Eye (tissue), 1 donor: ENCODE measurements at places on chromosomes 4 and X.
A peak's percentile ranks its signal among the peaks of the same experiment; 100 is the strongest.

GRCh38 chrX:147351644-147352043 is 537.1 kb upstream of the CXorf51A start:
- DNase-seq: no peak

DNA sequence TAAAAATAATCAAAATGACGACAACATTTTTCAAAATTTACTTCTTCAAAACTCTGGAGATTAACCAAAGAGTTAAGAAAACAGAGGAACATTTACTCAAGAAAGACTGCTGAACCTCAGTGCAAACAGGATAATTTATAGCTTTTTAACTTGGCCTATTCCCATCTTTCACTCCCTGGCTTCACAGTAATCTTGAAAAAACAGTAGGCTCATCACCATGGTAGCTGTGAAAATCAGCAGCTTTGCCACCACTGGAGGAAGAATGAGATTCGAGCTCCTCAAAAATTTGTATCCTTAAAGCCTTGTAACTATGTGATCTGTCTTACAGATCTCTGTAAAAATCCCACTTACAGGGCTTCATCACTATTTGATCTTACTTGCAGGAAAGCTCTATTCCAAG is 447.7 kb upstream of the CTSO start:
- DNase-seq: no peak

DNA sequence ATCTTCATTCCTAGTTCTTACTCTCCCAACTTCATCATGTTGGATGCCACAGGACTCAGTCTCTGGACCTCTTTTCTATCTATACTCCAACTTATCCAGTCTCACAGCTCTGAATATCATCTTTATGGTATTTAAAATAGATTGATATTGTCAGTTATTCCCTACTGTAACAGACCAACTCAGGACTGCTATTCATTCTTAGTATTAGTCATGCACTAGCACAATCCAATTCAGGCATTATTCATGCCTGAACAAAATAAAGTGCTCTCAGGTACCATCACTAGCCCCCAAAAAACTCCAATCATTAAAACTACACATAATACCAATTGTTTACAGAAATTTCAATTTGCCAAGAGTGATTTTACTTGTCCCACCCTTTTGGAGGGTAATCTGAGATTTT is 37.7 kb downstream of the FRYL start:
- DNase-seq: no peak

GRCh38 chr4:25107827-25108516 is 52.3 kb downstream of the SEPSECS start:
- DNase-seq: peak; percentile 36

GRCh38 chr4:20253735-20254409 is 2.2 kb downstream of the SLIT2 start:
- DNase-seq: peak; percentile 75

DNA sequence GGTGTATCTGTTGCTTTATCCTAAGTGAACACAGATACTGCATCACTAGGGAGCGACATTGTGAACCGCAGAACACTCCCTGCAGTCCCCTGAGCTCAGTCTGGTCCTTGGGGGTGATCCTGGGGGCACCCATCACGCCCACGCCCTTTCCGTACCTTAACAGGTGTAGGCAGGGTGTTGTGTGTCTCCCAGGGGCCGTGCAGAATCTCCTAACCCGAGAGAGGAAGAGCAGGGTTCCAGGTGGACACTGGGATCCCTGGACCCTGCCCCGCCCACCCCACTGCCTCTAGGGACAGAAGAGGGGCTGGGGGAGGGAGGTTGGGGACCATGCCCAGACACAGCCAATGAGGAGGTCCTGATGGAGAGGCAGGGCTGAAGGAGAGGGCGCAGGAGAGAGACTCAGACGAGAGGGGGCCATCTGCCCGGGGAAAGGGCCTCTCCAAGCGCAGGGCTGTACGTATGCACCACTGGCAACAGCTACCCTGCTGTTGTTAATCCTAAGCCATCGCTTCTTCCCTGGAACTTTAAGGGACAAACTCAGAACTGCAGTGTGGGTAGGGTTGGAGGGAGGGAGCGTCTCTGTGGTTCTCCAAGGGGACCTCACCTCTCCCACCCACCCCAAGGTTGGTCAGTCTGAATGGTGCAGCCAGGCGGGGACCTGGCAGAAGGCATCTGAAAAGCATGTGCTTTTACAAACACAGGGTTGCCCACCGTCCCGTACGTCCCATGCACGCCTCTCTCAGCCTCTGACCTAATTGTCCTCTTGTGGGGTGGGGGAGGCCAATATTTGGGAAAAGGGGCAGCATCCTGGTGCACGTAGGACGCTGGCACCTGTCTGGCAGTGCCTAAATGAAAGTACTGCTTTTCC is 2.5 kb downstream of the P2RY8 start:
- no peak for DNase-seq

DNA sequence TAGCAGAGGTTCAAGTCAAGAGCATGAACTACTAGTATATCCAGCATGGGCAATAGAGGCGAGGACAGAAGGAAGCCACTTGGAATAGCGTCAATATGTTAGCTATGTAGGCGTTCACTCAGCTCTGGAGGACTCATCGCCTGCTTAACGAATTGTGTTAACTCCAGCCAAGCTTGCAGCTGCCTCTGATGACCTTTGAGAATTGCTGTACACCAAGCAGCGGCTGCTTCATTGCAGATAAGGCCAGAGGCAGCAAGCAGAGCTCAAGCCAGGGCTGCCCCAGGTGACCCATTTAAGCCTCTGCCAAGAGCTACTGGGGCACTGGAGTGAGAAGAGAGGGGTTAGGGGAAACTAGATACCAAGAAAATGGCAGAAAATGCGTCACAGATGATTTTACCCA is 160.2 kb upstream of the IGFBP7 start:
- DNase-seq: peak; percentile 49

- no peak for DNase-seq
These were observed 13.7 kb downstream of the SEPTIN11 start for GRCh38 chr4:76963131-76963750.

GRCh38 chr4:131348263-131348662 is 1800.8 kb upstream of the PCDH10 start:
- DNase-seq: no peak

DNA sequence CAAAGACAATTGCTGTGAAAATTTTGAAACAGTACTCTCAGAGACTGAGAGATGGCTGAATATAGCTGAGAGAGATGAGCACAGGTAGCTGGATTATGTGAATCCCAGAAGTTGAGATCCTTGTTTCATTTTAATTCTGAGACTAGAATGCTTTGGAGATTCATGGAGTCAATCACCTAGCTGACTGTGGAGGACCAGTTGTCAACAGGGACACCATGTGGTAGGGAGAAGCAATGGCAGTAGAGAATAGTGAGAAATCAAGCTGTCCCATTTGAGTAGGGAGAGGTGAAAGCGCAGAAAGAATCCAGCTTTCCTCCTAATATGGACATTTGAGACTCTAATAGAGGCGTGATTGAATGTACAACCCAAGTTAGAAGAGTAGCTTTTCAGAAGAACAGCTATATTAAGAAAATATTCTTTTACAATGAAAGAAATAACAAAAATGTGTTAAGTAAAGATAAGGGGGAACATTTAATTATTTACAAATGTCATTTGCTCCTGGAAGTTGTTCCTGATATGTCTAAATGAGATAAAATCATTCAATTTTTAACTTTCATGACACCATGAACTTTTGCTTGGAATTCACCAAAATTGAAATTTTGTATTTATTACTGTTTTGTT is 30.3 kb upstream of the GLRB start:
- peak; percentile 65 for DNase-seq

DNA sequence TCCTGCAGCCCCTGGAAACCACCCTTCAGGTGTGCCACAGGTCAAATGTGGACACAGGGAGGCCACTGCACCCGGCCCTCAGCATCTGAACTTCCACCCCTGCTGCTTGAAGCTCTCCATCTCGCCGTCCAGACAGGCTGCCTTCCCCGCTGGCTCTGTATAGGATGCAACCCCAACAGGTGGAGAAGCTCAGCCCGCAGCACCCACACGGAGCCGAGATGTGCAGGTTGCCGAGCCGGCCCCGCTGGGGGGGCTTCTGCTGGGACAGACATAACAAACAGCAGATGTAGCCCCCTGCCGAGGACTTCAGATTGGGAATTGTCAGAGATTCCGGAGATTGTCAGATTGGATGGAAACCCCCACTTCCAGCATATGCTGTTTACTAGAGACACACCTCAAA is 20.5 kb downstream of the TMEM187 start:
- no peak for DNase-seq

GRCh38 chr4:13524504-13525243 is 19.6 kb downstream of the NKX3-2 start:
- DNase-seq: peak; percentile 49

GRCh38 chrX:118761939-118762707 is 34.7 kb downstream of the IL13RA1 start:
- peak; percentile 2 for DNase-seq
